T-helper 17 cell (primary cell): ENCODE measurements at places on chromosomes 11 and 22.

GRCh38 chr11:46277313-46277621 is 195 bp upstream of the CREB3L1 start:
- no peak for DNase-seq

- DNase-seq, result peak; percentile 93
Measured at GRCh38 chr22:49970528-49971231, 10.1 kb downstream of the PIM3 start.

DNA sequence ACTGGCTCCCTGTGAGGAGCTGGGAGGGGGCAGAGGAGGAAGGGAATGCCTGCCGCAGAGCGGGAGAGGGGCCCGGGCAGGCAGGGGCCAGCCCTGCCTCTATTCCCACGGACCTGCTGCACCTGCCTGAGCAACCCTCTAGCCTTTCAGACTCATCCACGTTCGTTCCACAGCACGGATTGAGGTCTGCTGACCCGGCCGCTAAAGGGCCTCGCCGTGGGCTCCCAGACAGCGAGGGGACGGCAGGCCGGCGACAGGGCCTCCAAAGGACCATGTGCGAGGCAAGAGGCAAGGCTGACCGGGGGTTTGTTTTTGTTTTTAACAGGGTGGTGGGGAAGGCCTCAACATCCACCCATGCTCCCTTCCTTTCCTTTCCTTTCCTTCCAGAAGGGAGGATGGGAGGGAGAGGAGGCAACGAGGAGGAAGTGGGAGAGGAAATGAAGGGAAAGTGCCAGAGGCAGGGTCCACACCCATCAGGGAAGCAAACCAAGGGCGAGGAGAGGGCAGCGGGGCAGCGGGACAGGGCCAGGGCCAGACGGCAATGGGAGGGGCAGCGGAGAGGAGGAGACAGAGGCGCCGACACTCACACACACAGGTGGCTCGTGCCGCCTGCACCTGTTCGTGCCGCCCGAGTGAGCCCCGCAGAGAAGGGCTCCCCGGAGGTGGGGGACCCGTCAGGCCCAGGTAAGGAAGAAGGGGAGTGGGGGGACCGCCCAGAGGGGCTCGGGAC is 7.5 kb downstream of the LRFN4 start:
- no peak for DNase-seq

GRCh38 chr22:35697142-35697541 is 20.5 kb upstream of the APOL5 start:
- no peak for DNase-seq

- no peak for DNase-seq
Measured at GRCh38 chr11:65853246-65853979, 4.6 kb downstream of the CFL1 start.

- DNase-seq, result no peak
Measured at GRCh38 chr22:41286639-41287091, 678 bp upstream of the RANGAP1 start.

DNA sequence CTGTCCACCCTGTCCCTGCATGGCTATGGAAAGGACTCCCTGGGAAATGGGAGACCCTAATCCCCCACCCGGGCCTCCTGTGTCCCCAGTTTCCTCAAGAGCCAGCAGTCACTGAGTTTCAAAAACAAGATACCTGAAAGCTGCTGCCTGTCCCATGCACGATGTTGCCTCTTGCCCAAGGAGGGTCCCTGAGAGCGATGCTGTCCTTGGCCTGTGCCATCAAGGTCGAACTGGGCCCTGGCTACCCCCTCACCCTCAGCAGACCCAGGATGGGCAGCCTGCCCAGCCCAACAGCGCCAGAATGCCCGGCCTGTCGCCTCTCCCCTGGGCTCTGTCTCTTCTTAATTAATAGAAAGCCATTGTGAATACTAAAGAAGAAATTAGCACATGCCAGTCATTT is 104.5 kb upstream of the LMO1 start:
- DNase-seq, result no peak
